ENCODE measurements at places on chromosomes 13 and 19.

DNA sequence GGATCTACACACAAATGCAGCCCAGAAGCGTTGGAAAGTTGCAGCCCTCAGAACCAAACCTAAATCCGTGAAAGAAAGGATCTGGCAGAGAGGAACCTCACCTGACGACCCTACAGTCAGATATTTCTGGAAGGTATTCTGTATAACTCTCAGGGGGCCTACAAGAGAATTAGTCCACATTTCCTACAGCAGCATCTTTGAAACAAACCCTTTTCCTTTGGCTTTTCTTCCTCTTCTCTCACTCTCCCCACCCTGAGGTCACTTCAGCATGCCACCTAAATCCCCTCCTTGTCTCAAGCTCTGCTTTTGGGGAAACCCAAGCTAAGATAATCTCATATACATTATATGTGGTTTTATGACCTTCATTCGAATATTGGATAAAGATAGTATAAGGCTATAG is 719.0 kb upstream of the MIR17HG start:
- no peak for DNase-seq

GRCh38 chr19:31253526-31254179 is 95.6 kb downstream of the TSHZ3 start:
- DNase-seq: no peak

DNA sequence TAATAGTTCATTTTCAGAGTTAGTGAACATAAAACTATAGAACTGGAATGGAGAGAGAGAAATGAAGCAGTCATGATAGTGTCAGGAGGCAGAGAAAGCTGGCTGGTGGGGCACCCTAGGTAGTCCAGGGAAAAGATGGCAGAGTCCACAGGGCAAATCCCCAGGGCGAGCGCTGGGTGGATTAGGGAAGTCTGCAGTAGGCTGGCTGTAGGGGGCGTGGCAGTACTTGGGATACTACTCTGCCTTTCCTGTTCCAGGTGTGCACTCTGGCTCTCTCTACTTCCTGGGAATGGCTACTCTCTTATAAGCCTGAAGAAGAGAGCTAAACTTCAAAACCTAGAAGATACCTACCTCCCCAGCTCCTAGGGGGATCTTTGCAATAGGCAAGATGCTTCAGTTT is 232.9 kb upstream of the SLC10A2 start:
- no peak for DNase-seq

- no peak for DNase-seq
These were observed 10.1 kb downstream of the B3GLCT start for GRCh38 chr13:31209841-31210210.

- DNase-seq: no peak
These were observed 51.3 kb downstream of the OR10H4 start for GRCh38 chr19:16000024-16000663.

DNA sequence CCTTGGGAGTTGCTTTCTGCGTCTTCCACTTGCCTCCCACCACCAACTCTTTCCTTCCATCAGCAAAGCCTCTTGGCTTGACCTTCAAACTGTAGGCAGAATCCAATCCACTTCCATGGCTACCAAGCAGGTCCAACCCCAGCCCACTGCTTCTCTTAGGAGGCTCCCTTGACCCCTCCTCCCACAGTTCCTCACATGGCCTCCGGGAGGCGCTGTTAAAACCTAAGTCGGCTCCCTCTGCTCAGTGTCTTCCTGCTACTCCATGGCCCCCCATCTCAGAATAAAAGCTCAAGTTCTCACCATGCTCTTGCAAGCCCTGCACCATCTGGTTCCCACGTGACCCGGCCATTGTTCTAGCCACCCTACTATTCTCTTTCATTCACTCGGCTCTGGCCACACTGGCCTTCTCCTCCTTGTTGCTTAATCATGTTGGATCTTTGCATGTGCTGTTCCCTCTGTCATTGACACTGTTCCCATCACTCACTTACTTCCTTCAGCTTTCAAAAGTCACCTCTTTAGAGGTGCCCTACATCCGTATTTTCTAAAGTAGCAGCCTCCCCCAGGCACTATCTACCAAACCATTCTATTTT is 7.5 kb downstream of the IZUMO2 start:
- DNase-seq: no peak

GRCh38 chr13:99501848-99502301 is 603 bp downstream of the TM9SF2 start:
- peak; percentile 5 for DNase-seq
